ENCODE measurements at places on chromosomes 5 and 9.
A peak's percentile ranks its signal among the peaks of the same experiment; 100 is the strongest.

- no peak for DNase-seq
These were observed 611.8 kb downstream of the TLE1 start for GRCh38 chr9:81077572-81077971.

DNA sequence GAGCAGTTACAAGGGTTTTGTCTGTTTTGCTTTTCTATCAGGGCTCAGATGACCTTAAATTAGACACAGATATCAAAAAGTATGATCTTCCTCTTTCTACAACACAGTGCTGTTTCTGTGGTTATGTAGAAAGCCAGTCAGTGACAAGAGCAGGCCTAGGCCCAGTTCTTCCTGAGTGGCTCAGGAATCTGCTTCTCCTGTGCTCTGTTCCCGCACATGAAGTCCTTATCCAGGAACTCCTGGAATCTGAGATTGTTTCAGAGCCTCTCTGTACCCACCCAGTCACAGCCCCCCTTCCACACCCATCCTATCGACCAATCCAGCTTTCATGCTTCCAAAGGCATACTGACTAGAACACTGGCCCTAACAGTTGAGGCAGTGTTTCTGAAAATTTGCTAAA is 40.4 kb upstream of the SMU1 start:
- no peak for DNase-seq

DNA sequence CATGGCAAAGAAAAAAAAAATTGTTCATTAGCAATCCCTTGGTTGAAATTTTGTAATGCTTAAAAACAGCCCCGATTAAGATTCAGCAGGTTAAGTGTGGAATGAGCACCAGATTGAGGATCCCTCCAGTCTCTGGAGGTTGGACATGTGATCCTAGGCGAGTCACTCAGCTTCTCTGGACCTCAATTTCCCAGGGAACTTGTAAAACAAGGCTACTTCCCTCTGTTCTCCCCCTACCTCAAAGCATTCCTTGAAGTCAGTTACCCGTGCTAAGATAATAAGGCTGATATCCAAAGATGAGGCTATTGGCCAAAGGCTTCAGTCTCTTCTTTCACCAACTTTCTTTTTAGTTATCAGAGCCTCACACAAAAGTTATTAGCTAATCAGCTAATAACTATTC is 2.9 kb downstream of the KLHL3 start:
- DNase-seq, result no peak

GRCh38 chr5:31987985-31988710 is 186.0 kb downstream of the GOLPH3 start:
- no peak for DNase-seq

DNA sequence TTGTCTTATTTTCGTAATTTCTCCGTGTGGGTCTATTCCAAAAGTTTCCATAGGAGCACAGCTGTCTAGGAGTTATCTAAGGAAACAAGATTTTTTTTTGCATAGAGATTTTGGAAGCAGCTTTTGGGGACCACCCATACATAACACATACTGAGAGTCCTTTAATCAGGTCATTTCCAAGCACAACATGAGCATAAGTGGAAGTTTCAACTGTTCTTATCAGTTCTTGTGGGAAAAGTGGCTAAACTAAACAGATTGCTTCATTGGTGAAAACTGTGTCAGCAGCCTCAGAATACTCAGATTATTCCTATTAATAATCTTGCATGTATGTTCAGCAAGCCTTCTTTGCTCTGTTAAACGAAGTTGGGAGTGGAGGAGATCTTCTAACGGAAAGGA is 153.6 kb upstream of the TYRP1 start:
- no peak for DNase-seq

DNA sequence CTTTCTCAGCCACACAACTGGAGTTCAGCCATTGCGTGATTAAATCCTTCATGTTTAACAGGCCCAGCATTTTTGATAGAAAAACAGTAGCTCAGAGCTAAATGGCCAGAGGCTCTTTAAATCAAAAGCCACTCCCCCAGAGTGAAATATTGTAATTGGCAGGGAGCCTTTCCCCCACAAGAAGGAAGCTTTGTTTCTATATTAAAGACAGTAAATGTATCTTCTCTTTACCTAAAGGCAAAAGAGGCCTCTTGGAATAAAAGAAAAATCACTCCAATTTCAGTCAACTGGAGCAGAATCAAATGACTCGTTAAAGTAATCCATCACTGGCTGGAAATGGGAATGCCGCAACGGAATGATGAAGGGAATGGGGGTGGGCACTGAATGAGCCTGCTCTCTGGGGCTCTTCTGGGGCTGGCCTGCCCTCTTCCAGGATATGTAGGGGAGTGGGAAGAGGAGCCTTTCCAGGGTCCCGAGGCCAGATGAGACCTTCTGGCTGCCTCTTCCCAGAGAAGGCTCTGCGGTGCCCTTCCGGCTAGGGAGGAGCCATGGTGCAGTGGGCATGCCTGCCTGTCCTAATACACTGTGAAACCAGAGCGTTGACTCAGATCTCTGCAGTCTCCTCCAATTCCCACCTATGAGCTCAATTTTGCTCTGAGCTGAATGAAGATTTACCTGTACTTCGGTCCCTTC is 45.2 kb downstream of the ANKDD1B start:
- no peak for DNase-seq

GRCh38 chr5:126198531-126198930 is 224.7 kb upstream of the GRAMD2B start:
- DNase-seq, result no peak

DNA sequence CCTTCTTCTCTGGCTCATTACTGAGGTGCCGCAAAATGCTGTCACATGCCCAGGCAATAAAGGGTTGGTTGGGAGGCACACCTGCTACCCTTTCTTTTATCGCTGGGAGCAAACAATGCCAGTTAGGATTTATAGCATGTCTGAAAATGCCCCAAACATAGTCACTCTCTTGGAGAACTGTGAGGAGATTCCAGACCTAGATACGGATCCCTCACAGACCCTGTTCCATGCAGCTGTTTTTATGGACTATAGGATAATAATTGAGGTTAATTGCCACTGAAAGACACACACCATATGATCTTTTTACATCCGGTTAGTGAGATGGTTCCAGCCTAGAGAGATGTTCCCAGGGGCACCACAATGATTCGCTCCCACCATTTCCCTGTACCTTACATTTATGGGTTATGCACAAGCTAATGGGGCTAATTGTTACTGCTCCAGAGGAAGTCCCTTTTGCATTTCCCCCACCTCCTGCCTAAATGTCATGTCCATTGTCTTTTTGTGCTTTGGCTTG is 318.1 kb downstream of the PIK3R1 start:
- no peak for DNase-seq

DNA sequence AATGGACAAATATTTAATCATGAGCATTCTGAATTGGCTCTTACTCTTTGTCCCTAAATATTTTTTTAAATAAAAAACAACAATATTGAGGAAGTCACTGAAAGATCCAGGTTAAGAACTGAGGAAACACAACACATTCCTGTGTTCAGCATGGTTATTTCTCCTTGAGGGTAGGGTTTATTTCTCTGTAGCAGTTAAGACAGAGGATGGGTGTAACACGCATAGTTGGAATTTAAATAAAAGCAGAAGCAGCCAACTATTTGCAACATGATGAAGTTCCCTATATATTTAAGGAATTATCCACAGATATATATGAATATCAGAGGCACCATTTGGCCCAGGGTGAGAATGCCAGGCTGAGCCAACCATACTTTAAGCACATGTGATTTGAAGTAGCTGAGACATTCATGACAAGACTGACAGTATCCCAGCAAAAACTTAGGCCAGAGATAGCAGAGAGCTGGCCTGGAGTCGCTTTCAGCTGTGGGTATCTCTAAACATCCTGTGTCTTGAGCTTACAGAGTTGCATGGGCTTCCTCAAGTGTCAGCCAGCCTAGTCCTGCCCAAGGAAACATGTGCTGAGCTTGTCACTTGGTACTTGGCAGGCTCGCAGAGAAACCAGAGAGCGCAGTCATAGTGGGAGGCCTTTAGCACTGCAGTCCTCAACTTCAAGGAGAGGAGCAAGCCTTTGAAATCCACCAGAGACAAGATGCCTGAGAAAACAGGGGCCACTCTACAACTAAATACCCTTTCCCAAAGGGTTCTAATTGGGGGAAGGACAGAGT is 43.6 kb downstream of the SEMA5A start:
- DNase-seq, result no peak

GRCh38 chr9:88953381-88954029 is 37.8 kb upstream of the S1PR3 start:
- no peak for DNase-seq

DNA sequence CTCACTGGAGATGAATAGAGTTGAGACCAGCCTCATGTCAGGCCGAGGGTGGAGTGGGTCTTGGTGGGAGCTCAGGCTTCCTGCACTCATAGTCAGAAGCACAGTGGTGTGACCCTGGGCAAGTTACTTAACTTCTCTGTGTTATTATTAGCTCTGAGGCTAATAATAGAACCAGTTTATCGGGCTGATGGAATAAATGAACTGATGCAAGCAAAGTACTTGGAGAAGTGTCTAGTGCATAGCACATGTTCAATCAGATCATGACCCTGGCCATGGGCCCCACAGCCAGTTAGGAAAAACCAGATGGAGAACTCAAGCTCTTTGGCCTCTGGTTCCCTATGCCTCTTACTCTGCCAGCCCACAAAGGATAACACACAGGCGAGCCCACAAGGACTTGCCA is 45.3 kb upstream of the OSMR start:
- no peak for DNase-seq

GRCh38 chr5:168438349-168438748 is 47.9 kb upstream of the RARS1 start:
- no peak for DNase-seq

DNA sequence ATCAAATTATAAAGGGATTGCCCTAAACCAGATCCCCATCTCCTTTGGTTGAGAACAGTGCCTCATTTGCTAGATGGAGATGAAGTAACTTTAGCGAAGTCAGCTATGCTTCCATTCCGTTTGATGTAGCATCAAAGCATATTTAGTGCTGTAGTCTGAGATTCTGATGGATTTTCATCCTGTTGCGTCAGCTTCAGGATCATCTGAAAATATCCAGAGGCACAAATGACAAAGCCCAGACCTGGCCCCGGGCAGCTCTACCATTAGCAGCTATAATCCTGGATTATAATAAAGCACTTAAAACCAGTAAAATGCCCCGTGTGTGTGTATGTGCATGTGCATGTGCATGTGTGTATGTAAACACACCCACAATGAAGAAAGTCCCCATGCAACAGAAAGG is 44.7 kb downstream of the ERAP1 start:
- DNase-seq, result no peak

DNA sequence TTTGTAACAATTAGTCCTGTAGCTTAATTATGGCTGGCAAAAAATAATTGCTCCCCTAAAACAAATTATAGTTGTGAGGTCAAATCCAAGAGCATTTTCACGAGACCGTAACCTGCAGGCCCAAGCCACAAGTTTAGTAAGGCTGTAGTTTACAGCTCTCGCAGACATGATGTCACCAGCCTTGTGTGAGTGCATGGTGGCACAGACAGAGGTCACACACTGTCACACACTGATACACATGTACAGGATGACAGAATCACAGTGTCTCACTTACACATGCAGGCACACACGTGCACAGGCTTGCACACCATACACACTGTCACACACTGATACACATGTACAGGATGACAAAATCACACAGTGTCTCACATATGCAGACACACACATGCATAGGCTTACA is 518.8 kb downstream of the IRX1 start:
- no peak for DNase-seq

GRCh38 chr5:14928661-14929060 is 57.1 kb upstream of the ANKH start:
- DNase-seq, result no peak

DNA sequence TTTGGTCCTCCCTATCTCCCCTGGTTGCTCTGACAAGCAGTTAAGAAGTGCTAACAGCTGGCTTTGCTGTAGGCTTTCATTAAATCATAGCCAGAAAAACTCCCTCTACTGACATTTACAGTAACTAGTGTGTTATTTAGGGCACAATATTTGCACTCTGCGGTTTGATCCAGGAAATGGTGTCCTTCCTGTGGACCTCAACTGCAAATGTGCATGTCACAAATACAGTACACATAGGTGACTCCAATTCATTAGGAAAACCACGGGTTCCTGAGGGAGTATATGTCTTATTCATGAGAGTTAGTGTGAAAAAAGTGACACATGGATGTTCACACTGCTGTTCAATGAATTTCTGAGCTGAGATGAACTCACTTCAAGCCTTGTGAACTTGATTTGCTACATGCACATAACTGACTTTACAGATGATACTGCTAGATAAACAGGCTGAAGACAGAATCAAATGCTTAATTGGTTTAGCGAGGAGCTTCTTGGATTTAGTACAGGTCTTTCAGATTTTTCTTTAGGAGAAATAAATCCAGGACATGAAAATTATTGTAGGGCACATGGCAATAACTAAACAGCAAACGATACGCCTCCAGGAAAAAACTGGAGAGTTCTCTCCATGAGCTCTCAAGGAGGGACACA is 281.5 kb downstream of the EFNA5 start:
- peak; percentile 63 for DNase-seq

DNA sequence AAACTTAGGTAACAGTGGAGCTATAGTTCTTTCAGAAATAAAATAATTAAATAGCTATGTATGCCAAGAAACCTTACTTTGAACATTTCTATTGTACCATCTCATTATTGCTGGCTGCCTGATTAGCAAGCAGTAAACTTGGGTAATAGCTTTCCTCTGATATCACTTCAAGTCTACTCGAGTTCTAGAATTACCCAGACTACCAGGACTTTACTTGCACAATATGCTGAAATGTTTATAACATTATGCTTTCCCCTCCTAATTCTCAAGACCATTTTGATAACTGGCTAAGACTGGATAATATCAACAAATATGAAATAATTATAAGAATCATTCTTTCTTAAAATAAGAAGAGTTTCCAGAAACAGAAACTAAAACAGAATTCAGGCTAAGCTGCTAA is 512.6 kb downstream of the RAB3C start:
- DNase-seq, result no peak

DNA sequence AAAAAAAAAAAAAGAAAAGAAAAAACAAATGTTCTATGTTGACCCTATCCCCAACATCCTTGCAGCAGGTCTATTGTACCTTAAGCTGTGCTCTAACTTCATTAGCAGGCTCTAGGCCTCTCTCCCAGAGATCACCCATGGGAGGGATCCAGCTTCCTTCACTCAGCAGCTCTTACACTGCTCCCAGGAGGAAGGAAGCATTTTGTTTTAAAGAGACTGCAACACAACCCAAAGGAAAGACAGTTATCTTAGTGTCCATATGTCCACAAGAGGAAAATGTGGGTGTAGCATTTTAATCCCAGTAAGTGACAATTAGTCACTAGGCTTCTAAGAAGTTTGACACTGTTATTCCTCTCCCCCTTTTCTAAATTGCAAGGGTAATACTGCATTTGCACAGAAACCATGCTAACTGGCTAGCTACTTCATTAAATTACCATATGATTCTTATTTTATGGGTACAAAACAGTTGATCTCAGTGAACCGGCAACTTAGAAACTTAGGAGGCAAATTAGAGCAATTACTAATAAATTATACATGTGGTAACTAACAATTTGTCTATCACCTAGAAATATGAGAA is 58.8 kb downstream of the MARCHF3 start:
- DNase-seq, result no peak

- no peak for DNase-seq
These were observed 71.5 kb downstream of the PSMB7 start for GRCh38 chr9:124343533-124344290.

DNA sequence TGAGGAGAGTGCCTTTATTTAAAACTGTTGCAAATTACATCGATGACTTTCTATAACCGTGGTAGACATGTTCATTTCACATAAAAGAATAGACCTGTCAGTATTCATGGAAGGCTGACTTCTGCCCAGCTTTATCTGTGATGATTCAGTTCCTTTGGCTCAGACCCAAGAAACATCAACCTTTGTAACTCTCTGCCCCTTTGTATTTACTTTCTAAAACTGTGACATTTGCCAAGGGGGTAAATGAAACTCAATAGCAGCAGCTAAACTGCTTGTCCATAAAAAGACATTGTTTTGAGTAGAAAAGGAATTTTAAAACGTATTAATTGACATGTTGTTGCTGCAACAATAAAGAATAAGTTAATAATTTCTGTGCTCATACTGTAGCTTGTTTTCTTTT is 137.8 kb upstream of the ANKH start:
- no peak for DNase-seq

Measured in DND-41 (cell line).